GM19239 (cell line): ENCODE measurements at places on chromosomes 4 and X.

- peak; percentile 38 for DNase-seq
These were observed 8.7 kb upstream of the SLC25A4 start for GRCh38 chr4:185134307-185134869.

DNA sequence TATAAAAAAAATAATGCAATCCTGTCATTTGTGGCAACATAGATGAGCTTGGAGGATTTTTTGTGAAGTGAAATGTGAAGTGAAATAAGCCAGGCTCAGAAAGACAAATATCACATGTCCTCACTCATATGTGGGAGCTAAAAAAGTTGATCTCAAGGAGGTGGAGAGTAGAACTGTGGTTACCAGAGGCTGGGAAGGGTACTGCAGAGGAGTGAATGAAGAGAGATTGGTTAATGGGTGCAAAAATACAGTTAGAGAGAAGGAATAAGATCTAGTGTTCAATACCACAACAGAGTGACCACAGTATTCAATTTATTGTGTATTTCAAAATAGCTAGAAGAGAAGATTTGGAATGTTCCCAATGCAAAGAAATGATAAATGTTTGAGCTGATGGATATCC lies 13.4 kb upstream of the ZCCHC18 start:
- DNase-seq = no peak

GRCh38 chr4:68162196-68162595 lies 32.5 kb upstream of the TMPRSS11F start:
- DNase-seq = no peak

GRCh38 chrX:81392396-81392795 lies 190.5 kb downstream of the SH3BGRL start:
- no peak for DNase-seq

- DNase-seq = no peak
These were observed 117.9 kb downstream of the CPZ start for GRCh38 chr4:8710416-8710815.

- peak; percentile 13 for DNase-seq
These were observed 22.1 kb downstream of the YIPF7 start for GRCh38 chr4:44629280-44629866.

DNA sequence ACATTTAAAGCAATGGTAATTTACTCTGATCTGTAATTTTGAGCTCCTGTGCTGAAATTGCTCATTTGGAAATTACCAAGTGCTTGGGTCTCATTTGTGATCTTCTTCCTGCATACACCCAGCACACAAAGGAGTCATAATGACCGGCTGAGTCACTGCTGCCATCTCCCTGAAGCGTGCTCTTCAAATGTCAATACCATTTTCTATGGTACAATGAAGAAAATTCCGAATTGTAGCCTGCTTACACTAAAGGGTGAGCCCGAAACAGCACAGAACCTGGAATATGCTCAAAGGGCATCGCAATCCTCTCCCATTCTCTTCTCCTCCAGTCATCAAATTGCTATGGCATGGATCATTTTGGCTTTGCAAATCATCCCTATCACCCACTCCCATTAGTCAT lies 140.5 kb downstream of the GRIA3 start:
- no peak for DNase-seq

GRCh38 chr4:92357966-92358365 lies 54.2 kb downstream of the GRID2 start:
- DNase-seq = no peak

DNA sequence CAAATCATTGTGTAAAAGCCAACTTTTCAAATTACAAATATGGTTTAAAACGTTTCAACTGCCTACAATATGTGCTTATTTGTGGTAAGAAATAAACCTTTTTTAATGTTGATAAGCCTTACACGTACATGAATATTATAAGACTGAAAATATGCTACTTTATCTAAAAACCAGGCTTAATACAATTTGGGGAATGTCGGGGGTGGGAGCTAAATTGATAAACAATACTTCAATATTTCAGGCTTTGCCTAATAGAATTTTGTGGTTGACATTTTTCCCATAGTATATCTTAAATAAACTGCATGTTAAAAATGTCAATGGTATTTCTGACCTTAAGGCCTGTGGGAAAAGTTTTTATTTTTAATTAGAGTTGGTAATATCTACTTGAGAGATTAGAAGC lies 69.8 kb upstream of the SLIT2 start:
- no peak for DNase-seq

- DNase-seq = no peak
These were observed 344.9 kb downstream of the BCOR start for GRCh38 chrX:39752815-39753214.

GRCh38 chrX:155086202-155086840 lies 15.0 kb downstream of the BRCC3 start:
- no peak for DNase-seq

DNA sequence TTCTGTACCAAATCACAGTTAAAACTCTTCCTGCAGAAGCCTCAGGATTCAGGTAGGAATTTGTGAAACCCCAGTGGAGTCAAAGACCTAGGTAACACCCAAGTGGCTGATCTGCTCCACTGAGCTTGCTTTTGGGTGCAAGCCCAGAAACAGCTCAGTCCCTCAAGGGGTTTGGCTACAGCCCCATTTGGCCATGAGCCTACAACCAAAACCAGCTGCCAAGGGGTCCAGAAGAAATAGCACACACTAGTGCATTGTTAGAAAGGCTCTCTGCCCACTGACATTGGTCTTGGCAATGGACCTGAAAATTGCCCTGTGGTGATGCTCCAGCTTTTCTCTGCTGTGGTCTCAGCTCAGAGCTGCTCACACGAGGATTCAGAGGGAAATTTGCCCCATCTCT lies 577.4 kb upstream of the INTU start:
- DNase-seq = no peak

DNA sequence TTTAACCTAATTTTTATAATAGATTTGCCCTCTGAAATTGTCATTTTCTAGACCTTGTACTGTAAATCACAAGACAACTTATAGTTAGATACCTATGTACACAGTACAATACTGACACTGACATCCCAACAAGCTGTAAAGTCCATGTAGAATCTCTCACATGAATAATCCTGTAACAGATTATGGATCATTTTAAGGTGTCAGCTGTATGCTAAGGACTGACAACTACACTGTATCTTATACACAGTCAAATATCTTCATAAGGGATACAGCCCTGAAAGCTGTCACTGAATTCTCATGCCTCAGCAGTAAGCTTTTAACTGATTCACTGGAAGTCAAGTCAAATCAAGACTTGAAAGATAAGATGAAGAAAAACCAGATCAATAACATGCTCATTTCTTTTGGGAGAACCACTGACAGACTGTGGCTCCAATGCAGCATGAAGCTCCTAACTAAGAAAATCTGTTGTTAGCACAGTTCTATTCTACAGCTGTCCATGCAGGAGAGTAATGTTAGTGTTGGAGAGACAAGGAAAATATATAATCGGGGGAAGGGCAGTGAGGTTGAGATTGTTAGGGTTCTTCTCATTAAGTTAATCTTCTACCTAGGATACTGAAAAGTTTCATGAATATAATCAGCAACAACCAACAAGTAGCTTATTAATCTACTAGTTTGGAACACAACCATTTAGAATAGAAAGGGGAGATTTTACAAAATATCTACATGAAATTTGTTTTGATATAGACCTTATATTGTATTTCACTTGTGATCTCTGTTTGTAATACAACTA lies 612.0 kb downstream of the PCDH18 start:
- no peak for DNase-seq

DNA sequence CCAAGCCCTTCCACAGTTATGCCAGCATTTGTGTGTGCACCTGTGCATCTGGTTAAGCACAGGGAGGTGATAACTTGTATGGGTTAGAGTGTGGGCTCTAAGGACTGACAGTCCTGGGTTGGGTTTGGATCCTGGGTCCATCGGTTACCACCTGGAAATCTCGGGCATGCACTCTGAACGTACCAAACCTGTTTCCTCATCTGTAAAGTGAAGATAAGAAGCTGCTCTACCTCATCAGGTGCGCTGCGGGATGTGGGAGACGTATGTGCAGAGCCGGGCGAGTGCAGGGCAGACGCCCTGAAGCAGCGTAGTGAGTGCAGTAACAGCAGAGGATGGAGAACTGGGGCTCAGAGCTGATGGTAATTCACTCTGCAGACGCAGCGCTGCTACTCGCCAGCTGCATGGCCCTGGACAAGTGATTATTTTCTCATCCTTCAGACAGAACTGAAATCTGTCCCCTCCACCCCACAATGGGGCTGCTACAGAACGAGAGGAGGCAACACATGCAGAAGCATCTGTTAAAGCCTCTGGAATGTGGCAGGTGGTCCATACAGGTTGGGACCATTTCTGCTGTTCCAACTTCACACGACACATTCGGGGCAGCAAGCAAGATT lies 64.4 kb downstream of the HADH start:
- DNase-seq = no peak

DNA sequence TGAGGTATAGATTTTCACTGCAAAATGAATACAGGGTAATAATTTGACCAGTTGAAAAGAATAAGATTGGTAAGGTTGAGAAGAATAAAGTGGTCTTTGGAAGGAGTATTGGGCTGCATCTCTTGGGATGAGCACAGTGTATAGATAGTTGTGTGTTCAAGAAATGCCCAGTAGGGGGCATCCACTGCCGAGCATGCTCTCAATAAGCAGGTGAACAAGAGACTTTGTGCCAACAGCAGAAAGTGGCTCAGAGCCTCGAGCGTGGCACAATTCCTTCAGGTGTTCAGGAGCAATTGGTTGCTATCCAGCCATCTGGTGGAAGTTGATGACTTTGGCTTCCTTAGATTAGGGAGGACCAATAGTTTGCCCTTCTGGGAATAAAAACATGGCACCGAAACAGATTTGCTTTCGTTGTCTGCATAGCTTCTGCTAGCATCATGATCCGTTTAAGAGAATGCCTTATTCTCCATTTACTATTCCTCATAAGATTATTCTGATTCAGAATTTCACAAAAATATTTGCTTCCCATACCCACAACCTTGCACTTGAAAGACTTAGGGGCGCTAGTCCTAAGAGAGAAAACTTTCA lies 258.1 kb upstream of the NEIL3 start:
- peak; percentile 2 for DNase-seq

GRCh38 chr4:56787380-56787779 lies 34.1 kb downstream of the SPINK2 start:
- DNase-seq = no peak

GRCh38 chr4:89056292-89056952 lies 563 bp downstream of the FAM13A start:
- no peak for DNase-seq

DNA sequence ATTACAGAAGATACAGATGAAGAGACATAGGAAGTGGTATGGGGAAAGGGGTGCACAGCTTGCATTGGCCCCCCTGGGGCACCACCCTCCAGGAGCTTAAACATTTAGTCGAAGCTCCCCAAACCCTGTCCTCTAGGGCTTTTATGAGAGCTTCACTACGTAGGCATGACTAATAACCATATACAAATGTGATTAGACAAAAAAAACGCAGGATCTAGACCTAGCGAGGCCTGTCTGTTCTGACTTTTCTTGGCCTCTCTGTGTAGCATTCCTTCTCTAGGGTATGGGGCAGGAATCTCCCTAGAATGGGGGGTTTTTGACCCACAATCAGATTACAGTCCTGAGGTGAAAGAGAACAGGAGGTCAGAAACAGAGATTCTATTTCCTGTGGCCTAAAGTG lies 293.7 kb upstream of the GALNTL6 start:
- no peak for DNase-seq

- DNase-seq = peak; percentile 3
These were observed 211.9 kb upstream of the UGT8 start for GRCh38 chr4:114386637-114387233.

DNA sequence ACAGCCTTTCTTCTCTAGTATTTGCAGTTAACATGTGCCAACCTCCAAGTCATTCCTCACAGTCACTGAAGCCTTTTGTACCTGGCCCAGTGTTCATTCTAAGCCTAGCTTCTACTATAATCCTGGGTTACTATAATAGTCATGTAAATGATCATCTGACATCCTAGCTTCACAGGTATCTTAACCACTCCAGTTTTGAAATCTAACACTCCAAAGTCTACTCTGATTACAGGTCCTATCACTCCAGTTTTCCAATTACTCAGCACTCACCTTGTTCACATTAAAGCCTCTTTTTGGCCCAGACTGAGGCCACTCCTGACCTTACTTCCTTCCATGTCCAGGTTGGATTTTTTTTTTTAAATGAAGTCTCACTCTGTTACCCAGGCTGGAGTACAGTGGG lies 87.6 kb upstream of the ZCCHC13 start:
- DNase-seq = no peak

DNA sequence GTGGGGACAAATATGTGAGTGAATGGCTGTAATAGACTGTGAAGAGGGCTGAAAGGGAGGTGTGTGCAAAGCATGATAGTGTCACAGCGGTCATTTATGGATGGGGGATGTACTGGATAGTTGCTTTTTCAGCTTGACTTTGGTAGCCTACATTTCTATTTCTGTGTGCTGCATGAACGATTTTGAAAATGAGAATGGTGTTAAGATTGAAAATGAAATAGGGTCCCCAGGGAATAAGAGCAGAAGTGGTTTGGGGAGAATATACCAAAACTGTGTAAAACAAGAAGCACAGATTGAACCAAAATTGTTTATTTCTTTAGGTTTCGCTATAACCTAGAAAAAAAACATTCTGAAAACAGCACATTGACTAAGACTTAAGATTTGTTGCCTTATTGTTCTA lies 58.8 kb upstream of the CLNK start:
- no peak for DNase-seq

- DNase-seq = no peak
These were observed 57.6 kb upstream of the CLNK start for GRCh38 chr4:10741961-10742699.

DNA sequence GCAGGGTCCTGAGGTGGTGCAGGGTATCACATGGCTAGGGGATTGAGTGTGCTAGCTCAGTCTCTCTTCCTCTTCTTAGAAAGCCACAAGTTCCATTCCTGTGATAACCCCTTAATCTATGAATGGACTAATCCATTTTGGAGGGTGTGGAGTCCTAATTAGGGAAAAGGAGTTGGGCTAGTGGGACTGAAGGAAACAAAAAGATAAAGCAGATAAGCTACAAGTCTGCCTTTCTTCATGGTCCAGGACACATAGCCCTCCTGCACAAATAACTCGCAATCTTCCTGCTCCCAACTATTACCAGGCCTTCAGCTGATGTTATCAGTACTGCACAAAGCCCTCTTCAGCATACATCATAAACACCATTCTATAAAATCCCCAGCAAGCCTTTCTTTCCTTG lies 44.2 kb downstream of the ZNF81 start:
- no peak for DNase-seq

DNA sequence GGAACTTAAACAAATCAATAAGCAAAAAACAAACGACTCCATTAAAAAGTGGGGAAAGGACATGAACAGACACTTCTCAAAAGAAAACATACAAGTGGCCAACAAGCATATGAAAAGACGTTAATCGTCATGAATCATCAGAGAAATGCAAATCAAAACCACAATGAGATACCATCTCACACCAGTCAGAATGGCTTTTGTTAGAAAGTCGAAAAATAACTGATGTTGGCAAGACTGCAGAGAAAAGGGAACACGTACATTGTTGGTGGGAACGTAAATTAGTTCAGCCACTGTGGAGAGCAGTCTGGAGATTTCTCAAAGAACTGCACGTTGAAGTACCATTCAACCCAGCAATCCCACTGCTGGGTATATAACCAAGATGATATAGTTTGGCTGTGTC lies 23.7 kb downstream of the NEUROG2 start:
- DNase-seq = no peak
